ENCODE measurements at places on chromosomes 5 and 9. TPM values are rescaled to one million over a fixed set of nuclear protein-coding genes. Genes with fewer than 3 reads are reported as not detected.
A peak's percentile ranks its signal among the peaks of the same experiment; 100 is the strongest.

PCDHGA5 gene
- under 0.01 TPM for total RNA-seq

TMEM252 gene
- 0.20 TPM for total RNA-seq

DNA sequence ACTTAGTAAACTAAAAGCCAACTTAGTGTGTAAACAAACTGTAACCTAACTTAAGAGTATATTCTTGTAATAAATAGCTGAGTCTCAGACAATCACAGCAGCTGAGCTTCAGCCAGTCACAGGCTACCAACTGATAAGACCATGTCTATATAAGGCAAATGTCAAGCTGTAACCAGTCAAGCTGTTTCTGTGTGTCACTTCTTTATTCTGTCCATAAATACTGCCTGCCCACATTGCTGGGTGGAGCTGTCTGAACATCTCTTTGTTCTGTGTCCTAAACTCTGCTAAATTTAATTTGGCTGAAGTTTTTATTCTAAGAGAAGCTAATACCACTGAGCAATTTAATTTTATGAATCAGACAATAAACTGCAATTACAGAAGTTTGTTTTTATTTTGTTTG lies 412.1 kb upstream of the CDH10 start:
- no peak for DNase-seq

GRCh38 chr9:27194401-27195091 lies 85.5 kb downstream of the TEK start:
- peak; percentile 86 for DNase-seq

DNA sequence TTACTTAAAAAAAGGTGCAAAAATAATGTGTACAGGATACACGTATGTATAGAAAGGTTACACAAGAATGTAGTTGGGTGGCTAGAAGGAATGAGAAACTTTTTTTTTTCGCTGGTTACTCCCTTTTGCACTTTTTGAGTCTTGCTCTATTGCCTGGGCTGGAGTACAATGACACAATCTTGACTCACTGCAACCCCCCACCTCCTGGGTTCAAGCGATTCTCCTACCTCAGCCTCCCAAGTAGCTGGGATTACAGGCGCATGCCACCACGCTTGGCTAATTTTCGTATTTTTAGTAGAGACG lies 15.8 kb downstream of the FBXW11 start:
- DNase-seq, result no peak
